Fibroblast of the aortic adventitia (primary cell): ENCODE measurements at places on chromosomes 7 and 10. TPM values are rescaled to one million over a fixed set of nuclear protein-coding genes. Genes with fewer than 3 reads are reported as not detected.

DNA sequence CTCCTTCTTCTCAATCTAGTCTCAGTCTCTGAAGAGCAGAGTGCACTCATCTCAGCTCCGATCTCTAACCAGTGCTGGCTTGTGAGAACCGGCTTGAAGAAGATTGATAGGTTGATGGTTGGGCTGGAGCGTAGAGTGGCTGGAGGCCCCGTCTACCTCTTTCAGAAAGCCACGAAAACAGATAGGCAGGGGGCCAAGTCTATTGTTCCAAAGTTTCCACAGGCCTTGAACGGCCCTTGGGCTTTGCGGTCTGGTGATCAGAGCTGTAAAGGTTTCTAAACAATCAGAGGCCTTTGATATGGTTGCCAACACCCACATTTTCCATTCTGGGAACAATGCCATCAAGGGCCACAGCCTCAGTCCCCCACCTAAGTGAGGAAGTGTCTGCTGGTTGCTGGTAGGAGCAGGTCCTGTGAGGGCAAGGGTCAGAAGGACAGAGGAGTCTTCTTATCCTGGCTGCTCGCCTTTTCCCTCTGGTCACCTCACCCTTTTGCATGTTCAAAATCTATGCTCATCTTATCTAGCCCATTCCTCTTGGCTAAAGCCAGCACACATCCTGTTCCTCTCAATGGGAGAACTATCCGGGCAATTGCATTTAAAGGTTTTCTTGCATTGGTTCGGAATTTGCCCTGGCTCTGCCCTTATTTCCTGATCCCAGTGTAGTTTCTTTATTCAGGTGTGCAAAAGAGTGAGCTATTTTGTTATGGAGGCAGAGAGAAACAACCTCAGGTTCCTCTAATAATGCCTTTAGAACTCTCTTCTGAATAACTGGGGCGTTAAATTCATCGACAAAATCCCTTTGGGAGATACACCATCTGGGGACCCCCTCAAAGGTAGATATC is 70.3 kb upstream of the KMT2E start:
- DNase-seq, result peak; percentile 95

The LHFPL3 gene
- total RNA-seq, result not detected in 2 replicates

DNA sequence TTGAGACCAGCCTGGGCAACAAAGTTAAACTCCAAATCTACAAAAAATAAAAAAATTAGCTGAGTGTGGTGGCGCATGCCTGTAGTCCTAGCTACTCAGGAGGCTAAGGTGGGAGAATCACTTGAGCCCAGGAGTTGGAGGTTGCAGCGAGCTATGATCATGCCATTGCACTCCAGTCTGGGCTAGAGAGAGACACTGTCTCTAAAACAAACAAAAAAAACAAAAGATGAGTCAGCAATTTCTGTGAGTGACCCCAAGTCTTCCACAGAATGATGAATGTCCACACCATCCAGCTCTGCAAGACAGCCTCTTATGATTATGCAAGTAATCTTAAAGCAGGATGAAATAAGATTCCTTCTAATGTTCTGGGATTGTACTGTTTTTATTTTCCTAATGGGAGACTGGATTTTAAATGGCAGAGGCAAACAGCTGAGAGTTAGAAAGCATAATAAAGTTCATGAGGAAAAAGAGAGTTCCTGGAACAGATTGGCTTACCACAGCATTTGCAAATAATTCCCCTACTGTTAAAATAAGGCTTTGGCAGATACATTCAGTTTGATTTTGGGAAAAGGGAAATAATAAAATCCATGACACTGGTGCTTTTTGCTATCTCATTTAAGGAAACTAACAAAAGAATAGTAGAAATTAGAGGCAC is 18.9 kb upstream of the PRKAR2B start:
- no peak for DNase-seq

- no peak for DNase-seq
Measured at GRCh38 chr7:42673951-42674350, 237.9 kb downstream of the C7orf25 start.

The MMD2 gene
- total RNA-seq, result not detected in 2 replicates

- DNase-seq, result no peak
Measured at GRCh38 chr10:113084031-113084430, 134.0 kb downstream of the TCF7L2 start.

DNA sequence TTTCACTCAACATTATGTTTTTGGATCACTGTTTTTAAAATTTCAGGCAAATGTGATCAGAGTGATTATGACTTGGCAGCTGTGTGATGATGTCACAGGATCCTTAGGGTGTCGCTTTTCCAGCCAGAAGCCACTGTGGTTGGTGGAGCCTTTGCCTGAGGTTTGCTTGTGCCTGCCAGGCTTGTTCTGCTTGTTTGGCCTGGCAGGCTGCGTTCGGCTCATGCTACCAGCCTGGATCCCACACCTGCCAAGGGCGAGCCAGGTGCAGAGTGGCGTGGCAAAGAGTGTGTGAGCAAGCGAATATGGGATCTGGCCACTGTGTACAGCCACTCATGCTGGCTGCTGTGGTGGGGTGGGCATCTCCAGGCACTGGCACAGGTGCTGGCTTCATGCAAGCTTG is 55.7 kb downstream of the ADK start:
- no peak for DNase-seq

The GATA3 gene
- not detected in 2 replicates for total RNA-seq

DNA sequence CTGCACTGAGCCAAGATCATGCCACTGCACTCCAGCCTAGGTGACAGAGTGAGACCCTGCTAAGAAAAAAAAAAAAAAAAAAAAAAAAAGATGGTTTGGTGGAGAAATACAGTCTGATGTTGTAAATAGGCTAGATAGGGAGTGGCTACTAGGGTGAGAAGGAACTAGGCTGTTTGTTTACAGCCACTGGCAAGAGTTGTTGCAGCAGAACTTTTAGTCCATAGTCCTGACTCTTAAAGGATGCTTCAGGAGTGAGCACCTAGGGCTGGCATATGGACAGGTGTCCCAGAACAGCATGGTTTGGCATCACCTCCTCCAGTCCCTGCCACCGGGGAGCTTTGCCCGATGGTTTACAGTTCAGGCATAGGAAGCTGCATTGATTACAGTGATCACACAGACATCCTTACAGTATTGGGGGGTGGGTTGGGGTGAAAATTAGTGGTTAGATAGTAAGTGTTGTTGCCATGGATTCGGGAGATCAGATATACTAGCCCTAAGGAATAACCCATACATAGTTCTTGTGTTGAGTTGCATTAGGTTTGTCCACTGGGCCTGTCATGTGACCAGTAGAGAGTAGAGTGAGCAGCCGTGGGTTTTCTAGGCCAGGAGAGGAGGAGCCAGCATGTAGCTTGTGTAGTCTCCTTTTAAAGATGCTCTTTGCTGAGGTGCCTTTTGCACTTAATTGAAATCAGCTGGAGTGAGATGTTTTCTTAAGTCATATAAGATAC is 35.9 kb downstream of the ZRANB1 start:
- DNase-seq, result no peak

The EPC1 gene
- 26.7 and 56.9 TPM in 2 replicates for total RNA-seq

The GALNT17 gene
- total RNA-seq, result 0.18 TPM in 1 of 2 replicates, not detected in the other

The ASAH2 gene
- 0.25 and 1.5 TPM in 2 replicates for total RNA-seq

DNA sequence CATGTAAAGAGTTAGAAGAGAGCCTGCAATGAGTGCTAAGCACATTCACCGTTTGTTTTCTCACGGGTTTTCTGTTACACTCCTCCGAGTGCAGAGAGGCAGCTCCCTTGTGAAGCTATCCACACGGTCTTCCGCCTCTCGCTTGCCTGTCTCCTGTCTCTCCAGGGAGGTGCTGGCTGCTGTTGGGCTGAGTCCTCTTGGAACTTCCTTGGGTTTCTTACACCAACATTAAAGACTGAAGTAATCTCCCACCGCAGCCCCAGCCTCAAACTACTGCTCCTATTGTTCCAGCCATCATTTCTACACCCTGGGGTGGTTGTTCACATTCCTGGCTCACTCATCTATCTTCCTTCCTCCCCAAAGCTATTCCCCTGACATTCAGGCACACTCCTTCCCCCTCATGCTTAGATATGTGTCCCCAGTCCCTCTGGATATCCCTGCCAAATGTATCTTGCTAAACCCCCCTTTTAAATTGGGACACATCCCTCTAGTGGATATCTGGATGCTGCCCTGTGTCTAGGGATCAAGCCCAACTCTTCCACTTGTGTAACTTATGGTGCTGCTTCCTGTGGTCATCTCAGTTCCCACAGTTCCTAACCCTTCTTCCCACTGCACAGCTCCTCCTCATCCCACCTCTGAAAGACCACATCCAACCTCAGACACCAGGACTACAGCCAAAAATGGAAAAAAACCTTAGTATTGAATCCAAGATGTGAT is 14.1 kb downstream of the ESYT2 start:
- peak; percentile 52 for DNase-seq

DNA sequence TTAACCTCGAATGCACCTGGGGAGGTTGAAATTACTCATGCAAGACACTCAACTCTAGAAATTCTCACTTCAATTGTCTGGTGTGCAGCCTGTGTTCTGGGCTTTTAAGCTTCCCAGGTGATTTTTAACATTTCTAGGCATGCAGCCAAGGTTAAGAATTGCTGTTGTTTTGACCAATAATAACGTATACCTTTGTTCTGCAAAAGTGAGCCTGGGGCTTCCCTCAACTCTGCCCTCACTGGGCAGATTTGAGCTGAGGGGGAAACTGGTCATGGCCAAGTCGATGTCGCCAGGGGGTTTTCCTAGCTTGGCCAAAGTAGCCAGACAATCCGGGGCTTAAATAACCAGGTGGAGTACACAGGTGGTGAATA is 568 bp downstream of the PRSS2 start:
- DNase-seq, result no peak

GRCh38 chr7:40105879-40106473 is 28.4 kb downstream of the MPLKIP start:
- no peak for DNase-seq

DNA sequence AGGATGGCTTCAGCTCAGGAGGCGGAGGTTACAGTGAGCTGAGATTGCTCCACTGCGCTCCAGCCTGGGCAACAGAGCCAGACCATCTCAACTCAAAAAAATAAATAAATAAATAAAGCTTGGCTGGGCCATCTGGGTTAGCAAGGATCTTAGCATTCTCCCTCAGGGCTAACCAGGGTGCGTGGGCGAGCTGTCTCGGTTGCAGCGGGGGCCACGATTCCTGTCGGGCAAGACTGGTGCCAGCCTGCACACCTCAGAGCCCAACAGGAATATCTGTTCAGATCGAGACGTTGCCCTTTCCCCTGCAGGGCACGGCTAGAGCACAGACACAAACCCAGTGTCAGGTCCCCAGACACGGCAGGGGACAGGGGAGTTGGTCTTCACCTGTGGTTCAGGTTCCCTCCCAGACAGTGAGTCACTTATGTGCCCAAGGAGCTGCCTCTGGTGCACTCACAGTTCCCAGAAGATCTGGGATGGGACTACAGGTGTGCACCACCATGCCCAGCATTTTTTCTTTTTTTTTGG is 75.5 kb upstream of the GTF2I start:
- no peak for DNase-seq

DNA sequence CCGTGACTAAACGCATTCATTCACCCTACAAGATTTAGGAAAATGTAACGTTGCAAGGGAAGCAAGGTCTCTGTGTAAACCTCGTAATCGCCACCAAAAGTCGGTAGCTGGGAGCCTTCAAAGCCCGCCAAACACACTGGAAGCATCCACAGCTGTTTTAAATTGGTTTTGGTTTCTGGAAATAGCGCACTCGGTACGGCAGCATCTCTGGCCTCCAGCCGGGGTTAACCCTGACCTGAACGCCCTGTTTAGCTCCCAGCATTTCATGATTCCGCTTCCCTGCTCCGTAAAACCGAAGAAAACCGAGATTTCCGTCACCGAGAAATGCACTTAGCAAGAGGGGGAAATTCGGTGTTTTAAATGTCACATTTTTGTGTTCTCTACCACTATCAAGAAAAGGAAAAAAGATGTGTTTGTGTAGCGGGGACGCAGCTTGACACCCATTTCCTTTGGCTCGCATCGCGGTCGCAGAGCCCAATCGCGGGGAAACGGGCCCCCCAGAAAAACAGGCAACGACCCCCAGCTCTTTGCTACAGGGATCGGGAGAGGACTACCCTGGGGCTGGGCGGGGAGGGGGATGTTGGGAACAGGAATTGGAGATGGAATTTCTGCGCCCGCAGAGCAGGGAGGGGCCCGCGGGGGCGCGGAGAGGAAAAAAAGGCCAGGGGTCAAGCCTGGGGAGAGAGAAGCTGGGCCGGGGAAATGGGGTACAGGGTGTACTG is 646 bp downstream of the SGCE start:
- peak; percentile 68 for DNase-seq

- DNase-seq, result no peak
Measured at GRCh38 chr10:129912986-129913695, 50.9 kb downstream of the EBF3 start.

DNA sequence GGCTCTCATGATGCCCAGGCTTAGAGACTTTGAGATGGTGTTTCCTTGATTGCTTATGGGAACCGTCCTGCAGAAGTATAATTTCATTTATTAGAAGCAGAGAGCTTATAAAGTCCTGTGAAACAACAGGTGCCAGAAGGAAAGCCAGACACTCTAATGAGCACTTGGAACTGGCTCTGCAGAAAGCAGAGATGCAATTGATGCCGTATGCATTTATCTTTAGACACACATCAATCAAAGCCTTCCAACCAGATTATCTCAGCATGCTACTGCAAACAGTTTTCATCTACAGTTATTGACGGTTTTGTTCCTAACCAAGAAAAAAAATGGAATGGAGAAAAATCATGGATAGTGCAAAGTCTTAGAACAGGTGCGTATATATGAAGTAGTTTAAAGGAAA is 371.7 kb upstream of the PRKCQ start:
- no peak for DNase-seq

DNA sequence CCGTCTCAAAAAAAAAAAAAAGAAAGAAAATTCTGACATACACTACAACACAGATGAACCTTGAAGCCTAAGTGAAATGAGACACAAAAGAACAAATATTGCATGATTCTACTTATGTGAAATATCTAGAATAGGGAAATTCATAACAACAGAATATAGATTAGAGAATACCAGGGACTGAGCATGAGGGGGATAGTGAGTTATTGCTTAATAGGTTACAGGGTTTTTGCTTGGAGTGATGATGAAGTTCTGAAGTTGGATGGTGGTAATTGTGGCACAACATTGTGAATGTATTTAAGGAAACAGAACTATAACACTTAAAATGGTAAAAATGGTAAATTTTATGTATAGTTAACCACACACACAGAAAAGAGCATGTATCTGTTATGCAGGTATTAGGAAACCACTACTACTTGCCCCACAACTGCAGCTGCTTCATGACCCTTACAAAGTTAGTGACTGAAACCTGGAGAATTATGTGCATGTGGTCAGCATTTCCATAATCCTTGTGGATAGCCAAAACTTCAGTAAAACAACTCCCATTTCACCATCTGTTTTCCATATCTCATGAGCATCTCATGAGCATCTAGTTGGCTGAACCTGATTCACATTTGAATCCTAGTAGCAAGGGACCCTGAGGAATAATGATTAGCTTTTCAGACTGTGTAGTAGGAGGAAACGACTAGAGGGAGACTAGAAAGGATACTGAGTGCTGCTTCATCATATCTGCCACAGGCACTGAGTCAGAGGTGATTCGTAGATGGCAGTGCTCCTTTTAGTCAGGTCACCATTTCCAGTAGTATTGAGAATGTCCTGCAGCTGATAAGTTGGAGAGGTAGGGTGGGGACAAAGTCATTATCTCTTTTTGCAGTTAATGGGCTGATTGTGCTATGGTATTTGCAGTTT is 26.3 kb downstream of the SAMD8 start:
- DNase-seq, result peak; percentile 67

DNA sequence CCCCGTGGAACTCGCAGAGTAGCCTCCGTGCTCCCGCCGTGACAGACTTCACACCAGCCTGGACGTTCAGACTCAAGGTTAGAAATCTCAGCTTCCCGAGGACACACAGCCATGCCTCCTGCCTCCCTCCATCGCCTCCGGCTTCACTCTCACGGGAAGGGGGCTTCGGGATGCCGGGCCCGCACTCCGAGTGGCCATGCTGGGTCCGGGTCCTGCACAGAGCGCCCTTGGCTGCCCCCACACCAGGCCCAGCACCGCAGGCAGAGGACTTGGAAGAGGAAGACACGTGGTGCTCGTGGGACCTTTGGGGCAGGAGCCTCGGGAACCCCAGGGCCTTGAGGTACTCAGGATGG is 89.8 kb downstream of the PDGFA start:
- no peak for DNase-seq
